Stimulated activated CD8-positive, alpha-beta memory T cell treated with anti-CD3 and anti-CD28 coated beads, Interleukin-4, amount 100 ng/mL, for 1 hour (primary cell): ENCODE measurements at places on chromosomes 5 and 9.

- no peak for DNase-seq
Measured at GRCh38 chr5:13553896-13554295, 390.6 kb downstream of the DNAH5 start.

- no peak for DNase-seq
Measured at GRCh38 chr9:71752928-71753327, 15.4 kb downstream of the CEMIP2 start.

GRCh38 chr5:2135354-2135753 lies 252.6 kb upstream of the IRX4 start:
- DNase-seq, result no peak

DNA sequence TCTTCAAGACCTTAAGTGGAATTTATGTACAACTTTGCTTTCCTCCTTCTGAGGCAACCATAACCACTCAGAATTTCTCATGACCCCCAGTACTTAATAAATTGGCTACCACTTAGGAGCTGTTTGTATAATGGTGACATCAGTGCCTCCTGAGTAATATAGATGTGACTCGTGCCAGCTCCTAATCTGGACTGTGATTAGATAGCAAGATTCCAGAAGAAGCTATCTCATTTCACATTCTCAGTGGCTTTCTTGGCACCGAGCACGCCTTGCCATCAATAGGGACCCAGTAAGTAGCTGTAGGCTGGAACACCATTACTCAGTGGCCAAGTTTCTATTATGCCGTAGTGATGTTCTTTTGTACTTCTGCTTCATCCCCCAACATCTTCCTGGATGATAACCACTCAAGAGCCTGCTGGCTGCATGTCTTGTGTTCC lies 228.8 kb downstream of the CD180 start:
- DNase-seq, result no peak

DNA sequence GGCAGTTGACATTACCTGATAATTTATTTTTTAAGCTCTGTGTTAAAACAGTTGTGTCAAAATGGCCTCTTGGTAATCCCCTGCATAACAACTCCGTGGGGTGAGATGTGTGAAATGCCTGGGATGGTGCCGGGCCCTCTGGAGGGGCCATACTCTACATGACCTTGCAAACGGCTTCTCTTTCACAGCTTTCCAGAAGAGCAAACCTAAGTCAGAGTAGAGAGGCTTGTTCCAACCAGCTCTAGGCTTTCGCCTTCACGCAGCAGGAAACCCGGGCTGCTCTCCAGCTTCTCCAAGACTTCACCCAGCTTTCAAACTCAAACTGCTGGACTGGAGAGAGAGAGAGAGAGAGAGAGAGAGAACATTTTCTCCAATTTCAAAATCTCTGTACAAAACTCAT lies 120.1 kb downstream of the SNX18 start:
- no peak for DNase-seq

DNA sequence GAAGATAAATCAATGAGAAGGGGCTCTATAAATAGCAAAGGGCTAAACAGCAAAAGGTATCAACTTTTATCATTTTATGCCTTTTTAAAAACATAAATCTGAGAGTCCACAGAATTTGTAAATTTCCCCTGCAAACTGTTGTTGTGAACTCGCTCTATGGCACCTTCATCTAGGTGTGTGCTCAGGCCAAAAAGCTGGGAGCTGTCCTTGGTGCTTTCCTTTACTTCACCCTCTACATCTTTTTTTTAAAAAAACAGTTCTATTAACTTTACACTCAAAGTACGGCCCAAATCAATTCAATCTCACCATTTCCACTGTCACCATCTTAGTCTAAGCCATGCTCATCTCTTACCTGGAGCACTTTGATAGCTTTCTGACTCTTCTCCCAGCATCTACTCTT lies 108.2 kb upstream of the GPR151 start:
- no peak for DNase-seq
